Upper lobe of right lung (tissue), 1 donor: ENCODE measurements at places on chromosomes 6 and 20.

GRCh38 chr6:21264288-21265033, 329.1 kb upstream of the SOX4 start:
- no peak for DNase-seq

GRCh38 chr6:121157906-121158305, 176.4 kb downstream of the TBC1D32 start:
- DNase-seq, result no peak

- DNase-seq, result no peak
These were observed 3.9 kb downstream of the SLC22A2 start for GRCh38 chr6:160254467-160255312.

DNA sequence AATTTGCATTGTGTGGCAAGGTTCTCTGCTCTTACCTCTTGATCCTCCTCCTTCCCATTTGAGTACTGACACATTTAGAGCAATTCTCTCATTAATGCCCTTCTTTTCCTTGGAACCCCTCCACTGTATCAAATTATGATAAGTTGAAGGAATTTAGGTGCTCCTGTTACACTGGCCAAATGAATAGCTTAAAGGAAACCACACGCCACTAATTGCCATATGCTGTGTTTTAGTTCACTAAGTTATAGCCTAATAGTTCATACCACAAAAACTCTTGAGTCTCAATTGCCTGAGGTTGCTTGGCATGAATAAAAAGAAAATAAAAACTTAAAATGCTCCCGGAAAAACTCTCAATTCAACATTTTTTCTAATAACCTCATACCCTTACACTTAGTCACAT, 1239.3 kb downstream of the EPHA7 start:
- DNase-seq, result no peak

- DNase-seq, result no peak
These were observed 106.1 kb upstream of the ASF1A start for GRCh38 chr6:118787724-118788423.

GRCh38 chr6:41028561-41029412, 10.2 kb downstream of the UNC5CL start:
- DNase-seq, result no peak

DNA sequence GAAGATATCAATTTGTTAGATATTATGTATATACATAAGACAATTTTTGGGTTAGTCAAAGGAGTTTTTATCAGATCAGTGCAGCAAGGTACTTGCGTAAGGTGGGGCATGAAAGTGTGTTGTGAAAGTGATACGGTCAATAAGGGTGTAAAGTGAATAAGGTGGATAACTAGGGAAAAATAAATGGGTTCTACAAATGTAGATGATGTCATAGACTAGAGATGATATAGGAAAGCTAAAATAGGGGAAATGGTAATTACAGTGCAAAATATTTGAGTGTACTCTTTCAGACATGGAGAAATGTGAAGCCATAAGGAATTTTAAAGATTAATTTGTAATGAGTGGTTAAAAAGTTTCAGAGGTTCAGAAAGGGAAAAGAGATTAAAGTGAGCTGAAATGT, 180.6 kb upstream of the KHDRBS2 start:
- DNase-seq, result no peak

GRCh38 chr6:134956676-134957075, 6.8 kb upstream of the ALDH8A1 start:
- no peak for DNase-seq

GRCh38 chr20:23111307-23111943, 25.3 kb upstream of the CD93 start:
- no peak for DNase-seq

- no peak for DNase-seq
These were observed 11.6 kb upstream of the SCGN start for GRCh38 chr6:25640446-25640845.

DNA sequence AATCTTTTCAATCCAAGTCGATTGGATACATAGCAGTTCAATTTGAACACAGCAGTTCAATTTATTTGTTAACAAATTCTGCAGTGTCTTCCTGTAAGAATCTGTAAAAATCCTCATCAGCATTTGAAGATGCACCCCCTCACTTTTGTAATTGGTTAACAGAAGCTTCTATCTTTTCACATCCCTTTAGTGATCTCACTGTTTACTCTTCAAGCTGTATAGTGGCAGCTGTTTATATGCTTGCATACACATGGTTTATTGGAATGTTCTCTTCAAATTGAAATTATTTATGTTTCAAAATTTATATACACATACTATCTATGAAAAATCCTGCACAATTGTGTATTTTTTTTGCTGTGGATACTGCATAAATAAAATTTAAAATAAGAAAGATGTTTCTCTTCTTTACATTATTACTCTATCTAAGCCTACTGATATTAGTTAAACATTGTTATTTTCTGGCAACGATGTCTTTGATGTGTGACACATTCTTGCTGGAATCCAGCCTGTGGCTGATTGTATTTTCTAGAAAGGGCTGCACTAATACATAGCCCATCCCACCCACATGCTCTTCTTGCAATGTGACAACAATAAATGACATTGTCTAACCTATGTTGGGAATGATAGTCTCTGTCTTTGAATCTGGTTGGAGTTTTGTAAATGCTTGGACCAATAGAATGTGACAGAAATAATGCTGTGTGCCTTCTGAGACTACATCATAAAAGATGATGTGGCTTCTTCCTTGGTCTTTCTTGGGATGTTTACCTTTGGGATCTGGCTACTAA, 573.0 kb downstream of the CD109 start:
- DNase-seq, result no peak
